ENCODE measurements at places on chromosomes 6 and 20. TPM values are rescaled to one million over a fixed set of nuclear protein-coding genes. Genes with fewer than 3 reads are reported as not detected.

The MGME1 gene
- 19.1 TPM for total RNA-seq

The PBOV1 gene
- not detected for total RNA-seq

The COX4I2 gene
- 18.8 TPM for total RNA-seq

The TXLNB gene
- total RNA-seq = 2.8 TPM

The FAXC gene
- total RNA-seq = 4.0 TPM

The C6orf163 gene
- total RNA-seq = 2.4 TPM

DNA sequence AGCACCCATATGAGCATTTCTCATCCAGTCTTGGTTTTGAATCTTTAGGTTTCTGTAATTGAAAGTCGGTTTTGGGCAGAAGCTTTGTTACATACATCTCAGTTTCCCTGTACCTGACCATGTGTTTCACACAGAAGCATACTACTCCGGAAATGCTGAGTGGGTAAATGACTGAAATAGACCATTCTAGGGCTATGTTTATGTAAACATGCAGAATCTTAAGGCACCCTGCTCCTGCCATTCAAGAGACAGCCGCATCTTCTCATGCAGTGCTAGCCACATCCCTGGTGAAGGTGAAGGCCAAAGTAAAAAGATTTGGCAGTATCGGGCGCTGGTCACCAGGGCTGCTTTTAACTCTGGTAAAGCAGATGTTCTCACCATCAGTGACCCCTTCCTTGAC, 171.3 kb downstream of the ISM1 start:
- H3K27ac ChIP-seq = no peak overlapping the region
- H3K4me1 ChIP-seq = no peaks in the 10 kb centered on the region
- H3K36me3 ChIP-seq = peaks cover 14% of the 10 kb centered on the region
- H3K4me3 ChIP-seq = no peak overlapping the region

DNA sequence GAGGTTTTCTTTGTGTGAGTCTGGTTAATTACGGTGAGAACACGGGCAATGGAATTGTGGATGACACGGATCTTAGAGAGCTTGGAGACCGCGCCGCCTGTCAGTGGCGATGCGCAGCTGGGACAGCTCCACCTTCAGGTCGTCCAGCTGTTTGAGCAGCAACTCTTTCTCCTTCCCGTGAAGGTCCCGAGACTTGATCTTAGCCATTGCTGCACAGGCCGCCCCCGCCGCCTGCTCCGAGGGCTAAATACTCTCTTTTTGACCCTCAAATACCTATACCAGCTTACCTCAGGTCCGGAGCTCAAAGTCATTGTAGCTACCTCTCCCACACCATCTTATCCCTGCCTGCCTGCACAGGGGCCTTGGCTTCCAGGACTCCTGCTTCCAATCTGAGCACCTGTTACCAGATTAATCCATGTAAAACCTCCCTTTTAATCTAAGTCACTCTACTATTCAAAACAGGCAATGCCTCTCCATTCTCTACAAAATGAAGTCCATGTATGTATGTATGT, 100.2 kb downstream of the PREP start:
- no peaks in the 10 kb centered on the region for H3K27me3 ChIP-seq
- no peak overlapping the region for H3K4me3 ChIP-seq
- no peak overlapping the region for H3K27ac ChIP-seq
- peaks cover 14% of the 10 kb centered on the region for H3K4me1 ChIP-seq

DNA sequence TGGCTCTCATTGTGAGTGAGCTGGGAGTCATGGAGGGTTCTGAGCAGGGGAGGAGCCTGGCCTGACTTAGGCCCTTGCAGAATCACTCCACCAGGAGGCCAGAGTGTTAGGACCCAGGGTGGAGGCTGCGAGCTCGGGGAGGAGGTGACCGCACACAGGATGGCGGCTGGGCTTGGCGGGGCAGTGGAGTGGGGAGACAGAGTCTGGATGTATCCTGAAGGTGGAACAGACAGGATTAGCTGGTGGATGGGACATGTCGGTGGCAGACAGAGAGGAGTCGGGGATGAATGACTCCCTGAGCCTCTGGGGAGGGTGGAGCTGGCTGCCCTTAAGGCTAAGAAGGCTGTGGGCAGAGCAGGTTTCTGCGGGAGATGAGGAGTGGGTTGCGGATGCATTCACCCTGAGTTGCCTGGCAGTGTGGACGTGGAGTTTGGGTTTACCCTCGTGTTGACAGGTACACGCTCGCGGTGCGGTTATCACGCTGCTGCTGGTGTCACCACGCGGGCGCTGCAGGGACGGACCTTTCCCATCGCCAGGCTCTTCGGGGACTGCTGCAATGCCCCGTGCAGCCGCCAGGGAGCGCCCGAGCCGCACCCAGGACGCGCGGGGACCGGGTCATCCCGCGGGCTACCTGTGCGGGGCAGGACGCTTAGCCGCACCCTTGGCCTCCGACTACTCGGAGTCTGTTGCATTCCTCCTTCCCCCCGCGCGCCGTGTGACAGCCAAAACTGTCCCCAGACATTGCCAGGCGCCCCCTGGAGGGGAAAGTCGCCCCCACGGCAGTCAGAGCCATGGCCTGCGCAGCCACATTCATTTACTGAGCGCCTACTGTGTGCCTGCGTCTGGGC, 43.0 kb upstream of the PTGIS start:
- H3K27ac ChIP-seq = no peak overlapping the region
- no peak overlapping the region for H3K4me3 ChIP-seq
- peak; percentile 61 for DNase-seq
- H3K36me3 ChIP-seq = no peaks in the 10 kb centered on the region

DNA sequence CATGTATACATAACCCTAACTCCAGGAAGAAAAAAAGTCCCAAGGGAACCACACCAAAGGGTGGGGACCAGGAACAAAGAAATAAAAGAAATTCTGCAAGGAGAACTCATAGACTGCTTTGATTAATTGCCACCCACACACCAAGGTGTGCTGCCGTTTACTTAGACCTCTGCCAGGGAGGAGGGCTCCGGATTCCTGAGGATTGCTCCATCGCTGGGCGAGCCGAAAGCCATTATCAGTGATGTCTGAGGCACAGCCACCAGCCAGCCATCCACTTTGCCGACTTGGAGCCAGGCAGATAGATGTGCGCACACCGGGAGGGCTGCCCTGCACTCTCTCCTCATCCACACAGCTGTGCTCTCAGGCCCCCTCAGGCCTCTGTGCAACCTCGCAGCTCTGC, 272.7 kb upstream of the FOXQ1 start:
- no peaks in the 10 kb centered on the region for H3K36me3 ChIP-seq
- H3K27ac ChIP-seq = no peak overlapping the region
- no peaks in the 10 kb centered on the region for H3K4me1 ChIP-seq
- no peak for DNase-seq

- no peak overlapping the region for H3K27ac ChIP-seq
- no peaks in the 10 kb centered on the region for H3K27me3 ChIP-seq
- peaks cover 2% of the 10 kb centered on the region for H3K4me1 ChIP-seq
- H3K4me3 ChIP-seq = no peak overlapping the region
- H3K36me3 ChIP-seq = peaks cover 41% of the 10 kb centered on the region
These were observed 23.2 kb downstream of the RBCK1 start for GRCh38 chr20:431012-431904.

DNA sequence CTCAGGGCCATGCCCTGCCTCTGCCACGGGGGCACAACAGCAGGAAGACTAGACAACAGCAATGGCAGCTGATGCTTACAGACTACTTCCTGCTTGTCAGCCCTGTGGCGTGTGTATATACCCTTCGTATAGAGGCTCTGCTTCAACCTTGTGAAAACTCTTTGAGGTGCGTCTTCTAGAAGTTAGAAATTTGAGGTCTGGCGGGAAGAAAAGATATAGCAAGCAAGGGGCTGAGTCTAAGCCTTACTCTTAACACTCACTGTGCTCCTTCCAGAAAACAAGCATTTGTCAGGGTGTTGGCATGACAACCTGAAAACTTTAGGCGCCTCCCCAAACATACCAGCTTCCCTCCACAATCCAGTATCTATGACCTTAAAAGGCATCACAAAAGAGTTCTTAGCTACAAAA, 33.3 kb downstream of the JPH2 start:
- H3K4me3 ChIP-seq = no peak overlapping the region
- no peaks in the 10 kb centered on the region for H3K4me1 ChIP-seq
- no peak overlapping the region for H3K27ac ChIP-seq
- H3K27me3 ChIP-seq = no peaks in the 10 kb centered on the region

DNA sequence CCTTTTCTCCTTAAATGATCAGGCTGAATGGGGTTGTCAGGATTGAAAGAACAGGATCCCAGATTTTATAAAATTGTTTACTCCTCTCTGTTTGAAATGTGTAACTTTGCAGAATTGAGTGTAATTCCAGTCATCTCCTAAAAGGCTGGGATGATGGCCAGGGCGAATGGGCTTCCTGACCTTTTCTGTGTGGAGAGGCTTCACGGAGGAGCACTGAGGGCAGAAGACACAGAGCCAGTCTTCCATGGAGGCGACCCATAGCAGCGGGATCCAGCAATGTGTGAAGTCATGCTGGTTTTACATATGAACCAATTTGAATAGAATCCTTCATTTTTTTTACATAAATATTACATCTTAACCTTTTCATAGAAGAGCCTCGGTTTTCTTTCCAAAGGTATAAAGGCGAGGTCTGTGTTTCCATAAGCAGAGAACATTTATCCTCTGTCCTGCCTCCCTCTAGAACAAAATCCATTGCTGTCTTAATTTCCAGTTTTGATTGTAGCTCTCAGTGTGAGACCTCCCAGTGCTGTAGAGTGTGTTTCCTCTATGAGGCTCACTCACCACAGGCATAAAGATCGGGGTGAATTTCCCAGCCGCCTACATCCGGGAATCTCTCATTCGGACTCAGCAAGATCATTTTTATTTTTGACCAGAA, 369.7 kb upstream of the FLRT3 start:
- H3K36me3 ChIP-seq = no peaks in the 10 kb centered on the region
- H3K4me3 ChIP-seq = no peak overlapping the region
- H3K27me3 ChIP-seq = no peaks in the 10 kb centered on the region

DNA sequence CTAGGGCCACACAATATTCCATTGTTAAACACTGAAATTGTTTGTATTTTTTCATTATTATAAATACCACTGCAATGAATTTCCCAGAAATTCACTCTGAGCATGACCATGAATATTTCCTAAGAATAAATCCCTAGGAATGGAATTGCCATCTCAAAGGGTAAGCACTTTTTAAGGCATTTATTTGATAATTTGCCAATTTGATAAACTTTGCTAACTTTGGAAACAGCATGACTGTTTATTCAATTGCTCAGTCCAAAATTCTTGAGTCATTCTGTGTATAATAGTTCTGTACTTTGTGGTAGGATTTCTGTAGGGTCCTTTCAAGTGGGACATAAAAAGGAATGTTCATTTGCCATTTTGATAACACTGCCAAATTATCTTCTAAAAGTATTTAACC, 44.2 kb upstream of the TOX2 start:
- no peaks in the 10 kb centered on the region for H3K4me1 ChIP-seq
- H3K36me3 ChIP-seq = no peaks in the 10 kb centered on the region
- DNase-seq = no peak
- H3K4me3 ChIP-seq = no peak overlapping the region
- H3K27ac ChIP-seq = no peak overlapping the region

GRCh38 chr20:42493001-42493400, 696.7 kb downstream of the PTPRT start:
- no peak overlapping the region for H3K4me3 ChIP-seq
- no peaks in the 10 kb centered on the region for H3K27me3 ChIP-seq
- no peaks in the 10 kb centered on the region for H3K4me1 ChIP-seq
- H3K27ac ChIP-seq = no peak overlapping the region
- H3K36me3 ChIP-seq = no peaks in the 10 kb centered on the region

GRCh38 chr6:155248008-155249001, 15.5 kb upstream of the CLDN20 start:
- H3K4me1 ChIP-seq = peaks cover 22% of the 10 kb centered on the region
- no peak overlapping the region for H3K4me3 ChIP-seq
- no peaks in the 10 kb centered on the region for H3K36me3 ChIP-seq
- H3K27ac ChIP-seq = peak overlapping the region; percentile 92
- peak; percentile 77 for DNase-seq

DNA sequence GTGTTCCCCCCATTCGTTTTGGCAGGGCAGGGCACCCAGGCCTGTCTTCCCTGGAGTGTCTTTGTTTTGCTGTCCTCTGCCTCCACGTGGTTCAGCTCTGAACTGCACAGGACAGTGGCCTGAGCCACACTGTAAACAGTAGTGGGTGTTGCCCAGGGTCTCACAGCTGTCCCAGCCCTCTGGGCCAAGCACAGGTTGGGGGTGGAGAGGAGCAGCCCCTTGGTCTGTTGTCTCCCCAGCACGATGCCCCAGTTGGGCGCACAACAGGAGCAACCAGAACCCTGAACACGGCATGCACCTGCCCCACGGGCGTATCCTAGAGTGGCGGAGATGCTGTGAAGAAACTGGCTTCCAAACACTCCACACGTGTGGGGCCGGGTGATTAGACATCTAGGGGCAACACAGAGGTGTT, 14.4 kb downstream of the CCDC167 start:
- H3K4me1 ChIP-seq = no peaks in the 10 kb centered on the region
- H3K27ac ChIP-seq = no peak overlapping the region
- H3K27me3 ChIP-seq = no peaks in the 10 kb centered on the region
- no peak for DNase-seq
- no peaks in the 10 kb centered on the region for H3K36me3 ChIP-seq

DNA sequence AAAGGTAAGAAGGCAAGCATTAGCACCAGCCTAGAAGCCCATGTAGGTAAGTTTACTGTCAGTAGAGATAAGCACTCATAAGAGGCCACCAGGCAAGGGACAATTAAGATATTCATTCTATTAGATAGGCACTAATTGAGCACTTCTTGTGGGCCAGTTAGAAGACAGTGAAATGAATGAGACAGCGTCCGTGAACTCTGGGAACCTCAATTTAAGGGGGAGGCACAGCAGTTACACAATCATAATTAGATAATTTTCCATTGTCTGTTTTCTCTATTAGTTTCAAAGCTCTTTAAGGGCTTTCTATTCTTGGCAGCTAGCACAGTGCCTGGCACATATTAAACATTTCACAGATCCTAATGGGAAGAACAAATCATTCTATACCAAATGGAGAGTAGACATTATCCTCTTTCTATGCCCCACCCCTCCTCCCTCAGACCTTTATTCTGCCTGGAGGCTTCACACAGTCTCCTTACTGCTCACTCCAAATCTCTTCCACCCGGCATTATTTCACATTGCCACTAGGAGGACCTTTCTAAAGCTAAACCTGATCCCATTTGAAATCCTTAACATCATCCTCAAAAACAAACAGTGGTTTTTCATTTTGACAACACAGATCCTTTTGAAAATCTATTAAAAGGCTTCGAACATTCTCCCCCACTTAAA, 529.6 kb downstream of the ADGRB3 start:
- H3K4me1 ChIP-seq = no peaks in the 10 kb centered on the region
- H3K36me3 ChIP-seq = no peaks in the 10 kb centered on the region
- H3K27me3 ChIP-seq = no peaks in the 10 kb centered on the region
- H3K4me3 ChIP-seq = no peak overlapping the region
- no peak overlapping the region for H3K27ac ChIP-seq

DNA sequence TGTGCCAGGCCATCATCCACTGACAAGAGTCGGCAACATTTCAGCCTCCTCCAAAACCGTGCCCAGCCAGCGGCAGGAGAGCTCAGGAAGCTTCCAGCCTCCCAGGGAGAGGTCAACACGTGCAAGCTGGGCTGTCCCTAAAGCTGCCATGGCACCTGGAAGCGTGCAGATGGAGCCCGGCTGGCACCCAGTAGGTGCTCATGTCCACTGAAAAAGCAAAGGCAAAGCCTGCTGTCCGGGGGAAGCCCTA, 14.4 kb upstream of the TLDC2 start:
- no peak for DNase-seq
- H3K27me3 ChIP-seq = no peaks in the 10 kb centered on the region
- H3K4me1 ChIP-seq = peaks cover 17% of the 10 kb centered on the region
- peak overlapping the region; percentile 29 for H3K4me3 ChIP-seq
- H3K36me3 ChIP-seq = peaks cover 13% of the 10 kb centered on the region

GRCh38 chr6:11374036-11375010, 141.9 kb upstream of the NEDD9 start:
- no peak for DNase-seq
- peaks cover 6% of the 10 kb centered on the region for H3K4me1 ChIP-seq
- H3K27me3 ChIP-seq = no peaks in the 10 kb centered on the region
- H3K4me3 ChIP-seq = no peak overlapping the region

All from lung (tissue), 17 donors.